ENCODE measurements at places on chromosomes 1 and 21. TPM values are rescaled to one million over a fixed set of nuclear protein-coding genes. Genes with fewer than 3 reads are reported as not detected.

- no peak for DNase-seq
Measured at GRCh38 chr1:202158810-202159533, 1.4 kb downstream of the PTPN7 start.

GRCh38 chr1:13830616-13831280 lies 130.8 kb downstream of the PRDM2 start:
- no peak for DNase-seq

GRCh38 chr1:30728832-30729638 lies 5.7 kb upstream of the MATN1 start:
- no peak for DNase-seq

- DNase-seq: no peak
Measured at GRCh38 chr1:178353524-178353923, 143.2 kb downstream of the CLEC20A start.

GRCh38 chr1:170254371-170254770 lies 108.6 kb downstream of the NTMT2 start:
- no peak for DNase-seq

DNA sequence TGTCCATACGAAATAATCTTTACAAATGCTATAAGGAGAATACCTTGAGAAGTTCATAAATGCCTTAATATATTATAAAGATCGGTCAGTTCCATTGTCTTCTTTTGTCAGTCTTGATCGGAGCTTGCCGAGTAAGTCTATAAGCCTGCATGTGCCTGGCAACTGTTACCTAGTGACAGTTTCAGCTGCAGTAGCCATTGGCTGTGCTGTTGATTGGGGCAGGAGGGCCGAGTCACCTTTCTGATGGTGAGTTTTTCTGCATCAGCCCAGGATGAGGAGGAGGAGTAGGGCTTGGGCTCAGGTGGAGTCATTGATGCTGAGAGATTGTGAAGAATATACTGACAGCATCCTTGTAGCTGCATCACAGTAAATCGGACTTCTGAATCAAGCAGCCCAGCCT lies 1.9 kb upstream of the GPR52 start:
- peak; percentile 55 for DNase-seq

DNA sequence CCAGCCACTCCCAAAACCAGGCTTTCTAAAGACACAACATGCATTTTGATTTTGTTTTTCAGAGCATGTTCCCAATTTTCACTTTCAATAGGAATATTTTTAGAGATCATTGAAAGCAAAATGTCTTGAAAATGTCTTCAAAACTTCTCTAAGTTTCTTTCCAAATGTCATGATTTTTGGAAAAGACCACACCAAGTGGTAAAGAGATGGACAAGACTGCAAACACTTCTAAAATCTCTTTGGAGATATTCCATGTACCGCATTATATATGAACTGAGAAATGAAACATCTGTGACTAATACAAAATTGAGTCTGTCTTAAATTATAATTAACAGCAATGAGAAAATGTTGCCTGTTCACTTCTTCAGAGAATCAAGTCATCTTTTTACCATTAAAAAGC lies 418.0 kb upstream of the PKN2 start:
- no peak for DNase-seq

- no peak for DNase-seq
Measured at GRCh38 chr1:54317084-54317483, 89.1 kb downstream of the SSBP3 start.

DNA sequence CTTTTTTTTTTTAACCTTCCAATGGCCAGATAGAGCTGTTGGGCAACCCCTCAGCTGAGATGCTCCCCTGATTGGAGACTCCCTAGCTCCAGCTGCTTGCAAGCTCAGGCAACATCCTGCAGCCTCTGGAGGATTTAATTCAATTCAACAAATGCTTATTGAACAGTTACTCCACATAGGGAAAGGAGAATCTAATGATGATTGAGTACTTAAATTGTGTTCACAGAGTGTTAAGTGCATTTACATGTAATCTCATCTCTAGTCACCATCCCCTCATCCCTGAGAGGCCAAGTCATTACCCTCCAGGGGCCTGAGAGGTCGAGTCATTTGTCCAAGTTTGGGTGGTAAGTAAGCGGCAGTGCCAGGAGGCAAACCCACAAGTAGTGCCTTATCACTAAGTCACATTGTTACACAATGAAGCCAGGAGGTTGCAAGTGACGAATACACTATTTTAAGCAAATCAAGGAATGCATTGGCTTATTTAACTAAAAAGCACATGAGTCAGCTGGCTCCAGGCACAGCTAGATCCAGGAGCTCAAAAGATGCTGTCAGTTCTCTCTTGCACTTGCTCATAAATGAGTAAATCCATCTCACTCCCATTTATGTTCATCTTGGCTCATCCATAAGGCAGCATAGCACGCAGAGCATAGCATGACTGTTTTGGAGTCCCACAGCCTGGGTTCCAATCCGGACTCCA lies 64.3 kb downstream of the OPTC start:
- DNase-seq: no peak

GRCh38 chr21:17554679-17555465 lies 42.0 kb downstream of the CXADR start:
- peak; percentile 52 for DNase-seq

DNA sequence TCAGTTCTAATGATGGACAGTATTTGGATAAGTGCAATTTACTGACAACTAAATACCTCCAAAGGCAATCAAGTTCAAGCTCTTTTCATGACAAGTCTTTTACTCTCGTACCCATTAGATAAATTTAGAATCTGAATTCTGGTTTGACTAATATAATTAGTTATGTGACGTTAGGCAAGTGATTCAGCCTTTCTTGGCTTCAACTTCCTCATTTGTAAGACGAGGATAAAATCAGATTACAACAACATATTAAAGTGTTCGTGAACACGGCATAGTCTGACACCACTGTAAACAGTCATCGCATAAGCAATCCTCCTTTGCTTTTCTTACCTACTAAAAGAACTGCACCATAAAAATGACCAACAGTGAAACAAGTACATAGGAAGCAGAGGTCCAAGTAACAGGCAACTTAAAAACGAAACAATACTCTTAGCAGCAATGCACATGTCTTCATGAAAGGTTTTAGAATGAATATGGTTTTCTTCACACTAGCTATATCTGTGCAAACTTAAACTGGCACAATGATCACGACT lies 25.7 kb downstream of the COA6 start:
- DNase-seq: no peak

DNA sequence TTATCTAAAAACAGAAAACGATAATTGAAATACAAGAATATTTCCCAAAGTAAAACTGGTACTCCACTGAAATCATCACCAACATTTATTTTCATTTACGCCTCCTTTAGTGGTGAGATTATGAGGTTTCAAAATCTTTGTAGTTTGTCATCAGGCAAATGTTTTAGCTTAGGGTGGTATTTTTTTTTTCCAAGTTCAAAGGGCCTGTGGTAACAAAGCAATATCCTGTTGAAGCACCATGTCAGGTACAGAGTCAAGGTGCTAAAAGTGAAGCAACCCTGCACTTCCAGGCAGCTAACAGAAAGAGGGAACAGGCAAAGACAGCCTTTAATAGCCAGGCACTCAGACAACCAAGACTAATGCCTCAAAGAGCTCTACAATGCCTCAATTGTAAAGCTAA lies 89.2 kb downstream of the JAK1 start:
- no peak for DNase-seq

DNA sequence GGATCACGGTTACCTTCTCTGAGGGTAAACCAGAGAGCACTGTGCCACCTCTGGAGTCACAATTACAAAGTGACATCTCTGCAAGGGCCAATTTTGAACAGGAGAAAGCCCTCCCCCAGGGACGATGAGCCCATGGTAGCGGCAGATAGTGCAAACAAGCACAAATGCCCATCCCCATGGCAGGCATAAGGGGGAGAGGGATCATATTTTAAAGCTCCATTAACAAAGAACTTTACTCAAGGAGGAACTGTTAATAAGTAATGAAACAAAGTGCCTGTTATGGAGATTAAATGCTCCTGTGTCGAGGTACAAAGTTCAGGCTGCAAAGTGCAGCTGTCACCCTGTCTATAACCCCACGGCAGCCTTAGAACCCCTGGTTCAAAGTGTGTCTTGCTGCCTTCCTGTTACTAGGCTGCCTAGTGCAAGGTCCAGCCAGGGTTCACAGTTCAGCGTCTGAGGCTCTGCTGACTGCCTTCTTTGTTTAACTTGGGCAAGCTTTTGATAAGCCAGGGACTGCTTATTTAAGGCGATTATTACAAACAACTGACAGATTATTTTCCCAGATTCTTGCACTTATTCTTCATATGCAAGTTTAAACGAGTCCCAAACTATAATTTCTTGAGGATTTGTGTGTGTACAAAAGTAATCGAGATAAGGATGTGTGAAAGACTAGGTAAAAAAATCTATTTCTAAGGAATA lies 75.7 kb upstream of the NRIP1 start:
- DNase-seq: no peak

- DNase-seq: no peak
Measured at GRCh38 chr21:15018382-15018781, 46.4 kb downstream of the NRIP1 start.

GRCh38 chr1:9724706-9725476 lies 73.4 kb downstream of the PIK3CD start:
- peak; percentile 80 for DNase-seq

GRCh38 chr1:12383001-12383400 lies 153.2 kb downstream of the VPS13D start:
- no peak for DNase-seq

- DNase-seq: no peak
Measured at GRCh38 chr1:206449565-206449964, 20.7 kb upstream of the IKBKE start.

- DNase-seq: no peak
Measured at GRCh38 chr1:169745015-169745861, 11.4 kb upstream of the SELE start.

- no peak for DNase-seq
Measured at GRCh38 chr1:209411491-209411929, 172.0 kb upstream of the CAMK1G start.

DNA sequence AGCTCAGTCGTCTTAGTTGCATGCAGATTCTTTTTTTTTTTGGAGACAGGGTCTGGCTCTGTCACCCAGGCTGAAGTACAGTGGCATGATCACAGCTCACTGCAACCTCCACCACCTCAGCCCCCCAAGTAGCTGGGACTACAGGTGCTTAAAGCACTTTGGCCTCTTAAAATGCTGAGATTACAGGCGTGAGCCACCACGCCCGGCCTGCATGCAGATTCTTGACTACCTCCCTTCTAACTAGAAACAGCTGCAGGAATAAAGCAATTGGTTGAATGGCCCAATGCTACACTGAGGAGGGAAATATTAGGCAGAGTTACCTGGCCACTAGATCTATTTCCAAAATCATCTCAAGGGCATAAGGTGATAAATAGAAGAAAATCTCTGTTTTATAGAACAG lies 29.5 kb upstream of the TTC39A start:
- DNase-seq: no peak

- DNase-seq: no peak
Measured at GRCh38 chr21:41375875-41376274, 14.0 kb downstream of the MX2 start.

DNA sequence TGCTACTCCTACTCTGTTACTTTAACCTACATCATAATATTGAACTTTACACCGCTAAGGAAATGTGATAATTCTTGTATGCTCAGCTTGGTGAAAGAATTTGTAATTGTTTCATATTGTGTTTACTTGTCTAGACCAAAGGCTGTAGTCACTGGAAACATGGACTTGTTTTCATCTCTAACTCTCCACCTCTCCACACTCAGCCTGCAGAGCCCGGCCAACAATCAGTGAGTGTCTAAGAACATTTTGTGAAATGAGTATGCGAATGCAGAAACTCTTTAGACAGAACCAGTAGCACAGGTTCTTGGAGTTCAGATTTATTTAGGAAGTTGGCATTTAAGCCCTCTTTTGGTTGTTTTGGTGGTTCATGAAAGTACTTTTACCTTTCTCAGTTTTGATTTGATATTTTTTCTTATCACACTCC lies 3.2 kb upstream of the RWDD3 start:
- DNase-seq: no peak

- DNase-seq: no peak
Measured at GRCh38 chr1:23915466-23915865, 2.3 kb upstream of the CNR2 start.

DNA sequence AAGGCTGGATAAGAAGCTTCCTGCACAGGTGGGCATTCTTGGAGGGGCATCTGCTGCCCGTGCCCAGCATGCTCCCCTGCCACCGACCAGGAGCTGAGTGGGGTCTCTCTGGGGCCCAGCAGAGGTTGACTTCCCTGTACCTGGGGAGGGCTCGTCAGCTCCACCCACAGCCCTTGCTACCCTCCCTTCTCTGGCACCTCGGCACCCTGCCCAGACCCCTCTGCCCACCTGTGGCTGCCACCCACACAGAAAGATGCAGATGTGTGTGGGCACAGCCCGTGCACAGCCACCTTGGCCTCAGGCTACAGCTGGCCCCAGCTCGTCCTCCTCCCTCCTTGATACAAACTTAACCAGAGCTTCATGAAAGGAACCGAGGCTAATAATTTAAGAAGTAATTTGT lies 241.2 kb upstream of the VAMP3 start:
- DNase-seq: no peak

DNA sequence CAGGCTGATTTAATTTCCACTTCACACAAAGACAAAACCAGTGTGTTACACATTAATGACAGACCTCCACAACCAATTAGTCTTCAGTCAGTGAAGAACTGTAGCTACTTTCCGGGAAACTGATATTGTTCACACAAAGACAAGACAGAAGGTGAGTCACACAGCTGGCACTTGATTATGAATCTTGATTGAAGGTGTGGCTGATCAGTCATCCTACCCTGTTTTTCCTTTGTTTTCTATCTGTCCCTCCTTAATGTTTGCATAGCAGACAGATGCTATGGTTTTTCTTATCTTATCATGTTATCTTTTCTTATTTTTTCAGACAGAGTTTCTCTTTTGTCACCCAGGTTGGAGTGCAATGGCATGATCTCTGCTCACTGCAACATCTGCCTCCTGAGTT lies 185.1 kb upstream of the GREM2 start:
- DNase-seq: no peak

- no peak for DNase-seq
Measured at GRCh38 chr1:38076455-38076854, 29.9 kb upstream of the POU3F1 start.

DNA sequence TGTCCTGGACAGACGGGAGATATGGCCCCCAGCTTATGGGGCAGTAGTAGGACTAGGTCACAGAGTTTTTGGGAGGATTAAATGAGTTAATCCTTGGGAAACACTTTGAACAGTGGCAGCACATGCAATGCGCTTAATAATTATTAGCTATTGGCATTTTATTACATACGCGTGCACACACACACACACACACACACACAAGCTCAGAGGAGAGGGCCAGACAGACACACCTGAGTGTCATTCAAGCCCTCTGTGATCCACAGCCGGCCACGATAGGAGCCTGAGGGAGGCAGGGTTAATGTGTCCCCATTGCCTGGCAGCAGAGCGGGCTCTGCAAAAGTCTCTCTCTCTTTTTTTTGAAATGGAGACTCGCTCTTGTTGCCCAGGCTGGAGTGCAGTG lies 37.9 kb downstream of the EPHA2 start:
- no peak for DNase-seq

VHLL gene
- 0.34 TPM for total RNA-seq

NBPF10 gene
- 0.71 TPM for total RNA-seq

S100A5 gene
- total RNA-seq: not detected

MR1 gene
- 0.03 TPM for total RNA-seq

CHD5 gene
- 0.17 TPM for total RNA-seq

PIK3R3 gene
- total RNA-seq: 81.2 TPM

SMIM1 gene
- total RNA-seq: 9.1 TPM

DNAJC16 gene
- total RNA-seq: 33.6 TPM

NES gene
- total RNA-seq: 83.8 TPM

PLPPR5 gene
- 0.56 TPM for total RNA-seq

UBASH3A gene
- not detected for total RNA-seq

S100A7A gene
- total RNA-seq: not detected

CD1E gene
- not detected for total RNA-seq

PDE9A gene
- total RNA-seq: 41.0 TPM

PKLR gene
- 0.53 TPM for total RNA-seq

SLC5A3 gene
- 31.8 TPM for total RNA-seq

All from neural progenitor cell (in vitro differentiated cells).